Heart left ventricle (tissue), 16 donors: ENCODE measurements at places on chromosomes 7 and 10. TPM values are rescaled to one million over a fixed set of nuclear protein-coding genes. Genes with fewer than 3 reads are reported as not detected.

- DNase-seq = no peak
Measured at GRCh38 chr7:129160161-129160905, 15.8 kb downstream of the TSPAN33 start.

GRCh38 chr10:102763037-102763607 lies 19.4 kb downstream of the WBP1L start:
- DNase-seq = no peak

Gene PON3
- total RNA-seq = 1.0 TPM

Gene C10orf143
- 1.0 TPM for total RNA-seq

GRCh38 chr7:156034397-156034796 lies 222.1 kb upstream of the SHH start:
- DNase-seq = no peak

- peak; percentile 72 for DNase-seq
Measured at GRCh38 chr10:21534604-21535493, 817 bp downstream of the MLLT10 start.

Gene VIPR2
- 18.5 TPM for total RNA-seq

Gene TRPV5
- total RNA-seq = not detected

- DNase-seq = no peak
Measured at GRCh38 chr7:45223728-45224630, 66.4 kb downstream of the RAMP3 start.

GRCh38 chr7:146002431-146003078 lies 114.0 kb upstream of the CNTNAP2 start:
- no peak for DNase-seq

- DNase-seq = no peak
Measured at GRCh38 chr7:113996405-113996804, 77.6 kb upstream of the PPP1R3A start.

Gene PHYHIPL
- not detected for total RNA-seq

Gene CDNF
- total RNA-seq = 4.5 TPM

GRCh38 chr7:25037325-25037724 lies 57.3 kb upstream of the OSBPL3 start:
- DNase-seq = no peak

DNA sequence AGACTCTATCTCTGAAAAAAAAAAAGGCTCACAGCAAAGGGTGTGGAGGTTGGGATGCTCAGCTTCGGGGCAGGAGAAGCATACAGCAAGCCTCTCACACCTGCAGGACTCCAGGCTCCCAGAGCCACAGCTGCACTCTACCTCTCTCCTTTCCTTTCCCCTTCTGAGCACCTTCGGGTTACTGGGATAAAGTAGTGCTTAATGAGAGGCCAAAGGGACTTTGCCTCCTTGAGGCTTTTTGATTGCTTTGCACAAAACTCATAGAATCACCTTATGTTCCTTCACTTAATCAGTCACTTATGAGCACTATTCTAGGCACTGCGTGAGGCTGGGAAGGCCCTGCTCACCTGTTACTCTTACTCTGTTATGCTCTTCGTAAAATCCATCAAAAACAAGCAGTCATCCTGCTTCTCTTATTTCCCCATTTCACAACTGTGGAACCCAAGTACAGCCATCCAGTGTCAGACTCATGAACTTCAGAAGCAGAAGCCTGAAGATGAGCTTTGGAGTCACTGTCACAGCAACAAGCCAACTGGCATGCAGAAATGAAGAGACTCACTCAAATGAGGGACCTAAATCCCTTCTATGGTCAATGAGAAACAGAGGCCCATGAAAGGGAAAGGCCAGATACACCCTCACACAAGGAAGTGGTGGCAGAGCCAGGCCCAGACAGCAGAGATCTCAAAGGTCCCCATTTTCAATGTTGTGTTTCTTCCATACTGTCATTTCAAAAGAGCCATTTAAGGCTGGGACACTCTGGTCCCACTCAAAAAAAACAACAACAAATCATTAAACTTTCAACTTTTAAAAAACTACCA lies 205.4 kb downstream of the KCNMA1 start:
- no peak for DNase-seq

- no peak for DNase-seq
Measured at GRCh38 chr10:17779784-17780183, 27.8 kb downstream of the TMEM236 start.

DNA sequence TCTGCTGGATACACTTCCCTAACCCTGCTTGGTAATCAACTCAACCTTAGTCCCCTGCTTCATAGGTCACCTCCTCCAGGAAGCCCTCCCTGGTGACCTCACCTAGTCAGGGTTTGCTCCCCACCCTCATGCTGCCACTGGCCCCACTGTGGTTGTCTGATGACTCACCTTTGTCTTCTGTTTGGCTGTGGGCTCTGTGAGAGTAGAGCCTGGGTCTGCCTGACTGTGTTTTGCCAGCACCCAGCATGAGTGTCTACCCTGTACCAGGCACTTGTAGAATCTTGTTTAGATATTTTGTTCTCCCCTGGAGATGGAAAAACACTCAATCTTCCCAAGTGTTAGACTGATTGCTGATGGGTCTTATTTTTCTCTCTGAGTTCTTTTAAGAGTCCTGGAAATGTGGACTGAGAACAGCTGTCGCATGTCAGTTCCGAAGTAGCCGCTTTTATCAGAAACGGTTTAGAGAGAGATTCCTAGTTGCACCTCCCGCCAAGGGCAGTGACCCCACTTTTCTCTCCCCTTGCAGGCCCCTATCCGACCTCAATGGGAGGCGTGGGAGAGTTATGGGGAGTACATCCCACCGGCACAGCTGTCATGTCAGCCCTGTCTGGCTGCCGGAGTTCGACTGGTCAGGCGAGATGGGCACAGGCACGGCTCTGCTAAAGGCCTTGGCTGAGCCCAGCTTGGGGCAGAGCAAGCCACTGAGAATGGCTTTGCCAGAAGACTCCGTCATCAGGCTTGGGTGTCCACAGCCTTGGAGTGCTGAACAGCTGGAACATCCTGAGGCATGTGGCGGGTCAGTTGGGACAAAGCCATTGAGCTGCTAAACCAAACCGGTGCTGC lies 134.3 kb downstream of the GRK5 start:
- peak; percentile 92 for DNase-seq

Gene MSANTD7
- 6.2 TPM for total RNA-seq

Gene AGBL3
- 0.40 TPM for total RNA-seq

- DNase-seq = no peak
Measured at GRCh38 chr10:49781247-49781646, 19.1 kb upstream of the OGDHL start.

GRCh38 chr10:122688293-122688989 lies 11.2 kb downstream of the C10orf120 start:
- no peak for DNase-seq

DNA sequence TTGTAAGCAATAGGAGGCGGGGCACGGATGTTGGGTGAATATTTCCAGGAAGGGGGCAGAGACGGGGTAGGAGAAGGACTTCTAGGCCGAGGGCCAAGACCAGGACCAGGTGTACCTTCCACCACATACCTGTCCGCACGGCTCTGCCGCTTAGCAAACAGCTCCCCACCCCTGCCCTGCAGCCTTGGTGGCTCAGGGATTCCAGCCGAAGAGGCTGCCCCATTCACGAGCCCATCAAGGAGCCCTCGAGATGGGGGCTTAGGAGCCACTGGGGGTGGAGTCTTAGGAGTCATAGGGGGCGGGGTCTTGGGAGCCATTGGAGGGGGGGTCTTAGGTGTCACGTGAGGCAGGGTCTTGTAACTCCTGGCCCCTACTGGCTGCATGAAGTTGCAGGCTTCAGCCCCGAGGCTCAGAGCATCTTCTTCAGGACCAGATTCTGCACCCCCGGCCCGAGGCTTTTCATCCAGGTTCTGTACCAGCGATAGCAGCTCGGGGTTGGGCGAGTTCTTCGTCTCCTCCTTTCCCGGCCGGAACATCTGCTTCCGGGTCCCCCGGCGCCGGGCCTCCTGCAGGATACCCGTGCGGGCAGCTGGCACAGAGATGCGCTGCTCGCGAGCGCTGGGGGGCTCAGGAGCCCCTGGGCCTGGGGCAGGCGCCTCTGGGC lies 6.1 kb upstream of the MYOZ1 start:
- DNase-seq = peak; percentile 82

- no peak for DNase-seq
Measured at GRCh38 chr7:69817121-69817520, 218.8 kb downstream of the AUTS2 start.

Gene ARMS2
- 1.5 TPM for total RNA-seq

GRCh38 chr7:138510003-138510402 lies 49.9 kb downstream of the TRIM24 start:
- DNase-seq = no peak

- DNase-seq = no peak
Measured at GRCh38 chr7:83210479-83210878, 47.8 kb upstream of the PCLO start.

- DNase-seq = no peak
Measured at GRCh38 chr10:30736685-30737232, 107.2 kb upstream of the LYZL2 start.
